SHP77 (cell line): ENCODE measurements at places on chromosomes 7 and 10.
A peak's percentile ranks its signal among the peaks of the same experiment; 100 is the strongest.

GRCh38 chr10:132456881-132457280, 59.9 kb downstream of the PWWP2B start:
- no peak for DNase-seq

DNA sequence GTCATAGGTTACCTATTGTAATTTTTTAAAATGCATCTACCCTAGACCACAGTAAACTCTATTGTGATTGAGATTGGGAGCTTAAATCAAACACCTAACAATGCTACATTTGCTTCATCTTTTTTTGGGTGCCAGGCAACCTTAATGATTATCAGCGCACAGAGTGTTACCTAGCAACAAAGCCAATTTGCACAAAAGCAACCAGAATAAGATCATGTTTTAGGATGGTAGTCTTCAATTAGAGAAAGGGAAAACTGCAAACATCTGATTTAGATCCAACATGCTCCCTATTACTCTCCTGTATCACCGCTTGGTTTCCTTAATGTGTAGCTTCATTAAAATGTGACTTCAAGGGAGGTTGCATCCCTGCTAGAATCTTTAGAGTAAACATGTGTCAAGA, 226.9 kb downstream of the ABCA13 start:
- DNase-seq = no peak

DNA sequence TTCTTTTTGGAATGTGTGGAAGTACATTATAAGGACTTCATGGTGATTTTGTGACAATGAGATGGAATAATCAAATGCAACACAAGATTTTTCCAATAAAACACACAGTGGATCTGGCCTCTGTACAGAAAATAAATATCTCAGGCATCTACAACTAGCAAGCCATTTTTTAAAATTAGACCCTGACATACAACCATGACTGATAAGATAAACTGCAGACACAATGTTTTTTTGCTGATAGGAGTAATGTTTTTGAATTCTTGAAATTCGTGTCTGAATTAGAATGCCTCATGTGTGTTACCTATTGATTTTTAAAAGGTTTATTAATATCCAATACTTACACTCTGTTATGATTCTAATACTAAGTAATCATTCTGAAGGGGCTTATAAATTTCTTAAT, 328.1 kb downstream of the HGF start:
- DNase-seq = no peak

- DNase-seq = peak; percentile 29
Observed at GRCh38 chr7:17939606-17940301, 540 bp downstream of the SNX13 start.

- DNase-seq = no peak
Observed at GRCh38 chr10:3935141-3935540, 150.1 kb upstream of the KLF6 start.

- no peak for DNase-seq
Observed at GRCh38 chr10:78542141-78542489, 508.5 kb downstream of the RPS24 start.

GRCh38 chr10:79335094-79335469, 12.2 kb upstream of the PPIF start:
- no peak for DNase-seq

- DNase-seq = no peak
Observed at GRCh38 chr10:103849880-103850571, 5.3 kb downstream of the SH3PXD2A start.

DNA sequence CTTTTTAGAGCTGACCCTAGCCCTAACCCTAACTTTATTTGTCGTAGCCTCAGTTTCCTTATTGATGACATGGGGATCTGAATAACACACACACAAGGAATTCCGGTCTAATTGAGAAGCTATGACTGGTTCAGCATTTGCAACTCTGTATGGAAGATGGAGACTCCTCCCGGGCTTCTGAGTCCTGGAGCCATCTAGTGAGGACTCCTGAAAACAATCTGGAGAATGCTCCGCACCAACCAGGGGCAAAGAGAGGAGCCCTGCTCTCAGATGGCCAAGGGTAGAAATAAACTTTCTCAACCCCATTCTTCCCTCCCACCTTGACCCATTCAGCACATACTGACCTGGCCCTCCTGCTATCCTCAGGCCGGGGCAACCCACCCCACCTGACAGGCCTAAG, 26.4 kb downstream of the MBL2 start:
- no peak for DNase-seq

GRCh38 chr10:79258894-79259293, 88.4 kb upstream of the PPIF start:
- no peak for DNase-seq

- no peak for DNase-seq
Observed at GRCh38 chr10:78207776-78208175, 174.1 kb downstream of the RPS24 start.

DNA sequence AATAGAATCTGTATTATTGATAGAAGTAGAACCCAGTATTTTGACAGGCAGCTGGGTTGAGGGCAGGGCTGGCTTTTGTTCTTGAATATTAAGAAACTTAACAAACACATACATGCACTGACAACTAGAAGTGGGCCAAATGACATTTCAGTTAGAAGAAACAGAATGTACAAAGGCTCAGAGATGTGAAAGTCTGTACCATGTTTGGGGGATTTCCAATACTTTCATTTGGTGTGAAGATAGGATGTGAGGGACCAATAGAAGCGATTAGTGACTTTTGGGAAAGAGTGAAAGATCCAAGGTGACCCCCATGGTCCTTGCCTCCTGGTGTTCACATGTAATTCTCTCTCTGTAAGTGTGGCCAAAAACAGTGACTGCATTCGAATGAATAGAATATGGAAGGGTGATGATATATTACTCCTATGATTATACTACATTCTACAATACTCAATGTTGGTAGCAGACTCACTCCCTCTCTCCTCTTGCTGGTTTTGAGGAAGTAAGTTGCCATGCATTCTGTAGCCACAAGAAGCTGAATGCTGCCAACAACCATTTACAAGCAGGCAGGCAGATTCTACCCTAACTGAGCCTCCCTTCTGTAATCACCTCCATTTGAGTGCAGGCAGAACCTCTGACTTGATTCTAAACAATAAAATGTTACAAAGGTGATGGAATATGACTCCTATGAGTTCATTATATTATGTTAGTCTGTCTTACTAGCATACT, 151.4 kb downstream of the TMEM168 start:
- DNase-seq = no peak

GRCh38 chr10:663466-663751, 26.1 kb downstream of the DIP2C start:
- DNase-seq = no peak

DNA sequence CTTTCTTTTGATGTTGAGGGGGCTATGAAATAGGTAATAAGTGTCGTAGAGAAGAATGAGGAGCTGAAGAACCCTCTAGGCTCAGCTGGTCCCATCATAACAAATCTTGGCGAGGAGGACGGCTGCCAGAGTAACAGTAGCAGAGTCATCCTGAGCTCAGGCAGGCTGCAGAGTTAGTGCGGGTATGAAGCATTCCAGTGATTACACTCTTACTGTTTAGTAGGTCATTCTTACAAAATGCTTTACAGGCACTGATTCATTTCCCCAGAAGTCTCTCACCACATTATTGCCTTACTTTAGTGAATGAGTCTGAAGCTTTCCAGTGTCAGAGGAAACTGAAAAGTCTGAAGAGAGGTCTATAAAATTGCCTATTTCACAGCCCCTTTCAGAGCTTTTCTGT, 43.9 kb upstream of the GPR158 start:
- no peak for DNase-seq

GRCh38 chr7:54907981-54908380, 110.8 kb upstream of the EGFR start:
- DNase-seq = no peak

DNA sequence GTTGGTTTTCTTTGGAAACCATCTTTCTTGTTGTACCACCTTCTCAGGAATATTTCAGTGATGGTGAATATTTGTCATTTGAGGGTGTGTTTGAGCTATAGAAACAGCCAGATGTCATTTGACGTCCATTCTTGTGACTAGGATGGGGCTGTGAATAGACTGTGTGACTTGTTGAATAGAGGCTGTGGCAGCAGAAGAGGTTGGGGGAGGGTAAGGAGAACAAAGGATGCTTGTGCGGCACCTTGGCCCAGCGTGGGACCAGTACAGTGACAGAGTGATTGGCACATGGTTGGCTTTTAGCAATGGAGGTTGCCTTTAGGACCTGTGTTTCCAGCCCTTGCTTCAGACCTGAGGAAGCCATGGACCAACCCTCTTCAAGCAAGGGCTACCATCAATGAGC, 11.3 kb downstream of the DMBT1 start:
- no peak for DNase-seq

DNA sequence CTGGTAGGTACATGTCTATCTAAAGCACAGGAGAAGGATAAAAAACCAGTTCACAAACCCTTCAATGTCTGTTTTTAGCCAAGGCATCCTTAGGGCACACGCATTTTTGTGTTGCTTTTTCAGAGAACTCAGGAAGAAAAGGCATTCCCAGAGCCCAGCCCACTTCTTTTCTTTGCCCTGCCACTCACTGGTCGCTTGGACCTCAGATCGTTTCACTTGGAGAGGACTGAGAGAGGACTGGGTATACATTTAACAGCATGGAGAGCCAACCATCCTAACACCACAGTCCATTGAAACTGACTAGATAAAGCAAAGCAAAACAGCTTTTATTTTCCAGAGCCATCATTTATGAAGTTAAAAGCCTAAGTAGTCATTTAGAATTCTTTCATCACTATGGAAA, 194.2 kb downstream of the CAMK1D start:
- no peak for DNase-seq

- DNase-seq = no peak
Observed at GRCh38 chr7:121639705-121640104, 233.3 kb upstream of the PTPRZ1 start.

GRCh38 chr10:16820421-16820820, 3.2 kb upstream of the RSU1 start:
- DNase-seq = no peak

DNA sequence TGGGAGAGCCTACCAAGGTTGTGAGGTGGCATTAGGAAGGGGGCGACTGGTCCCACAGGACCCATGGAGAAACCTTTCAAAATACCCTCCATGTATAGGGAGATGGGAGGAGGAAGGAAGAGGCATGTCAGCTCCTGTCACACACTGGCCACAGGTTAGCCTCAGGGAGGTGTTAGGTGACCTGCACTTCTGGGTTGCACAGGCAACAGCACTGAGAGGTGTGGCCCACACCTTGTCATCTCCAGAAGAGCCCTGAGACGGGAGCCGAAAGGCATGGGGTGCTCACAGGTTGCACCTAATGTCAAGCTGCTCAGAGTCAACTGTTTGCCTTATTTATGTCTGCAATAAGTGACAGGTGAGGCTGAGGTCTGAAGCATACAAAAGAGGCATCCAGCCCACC, 14.6 kb upstream of the USP6NL start:
- DNase-seq = no peak
